ENCODE measurements at places on chromosomes 11 and 22.

GRCh38 chr11:119427279-119427678, 4.3 kb upstream of the THY1 start:
- DNase-seq: no peak

- DNase-seq: no peak
Measured at GRCh38 chr11:130535520-130535919, 87.1 kb downstream of the ADAMTS15 start.

DNA sequence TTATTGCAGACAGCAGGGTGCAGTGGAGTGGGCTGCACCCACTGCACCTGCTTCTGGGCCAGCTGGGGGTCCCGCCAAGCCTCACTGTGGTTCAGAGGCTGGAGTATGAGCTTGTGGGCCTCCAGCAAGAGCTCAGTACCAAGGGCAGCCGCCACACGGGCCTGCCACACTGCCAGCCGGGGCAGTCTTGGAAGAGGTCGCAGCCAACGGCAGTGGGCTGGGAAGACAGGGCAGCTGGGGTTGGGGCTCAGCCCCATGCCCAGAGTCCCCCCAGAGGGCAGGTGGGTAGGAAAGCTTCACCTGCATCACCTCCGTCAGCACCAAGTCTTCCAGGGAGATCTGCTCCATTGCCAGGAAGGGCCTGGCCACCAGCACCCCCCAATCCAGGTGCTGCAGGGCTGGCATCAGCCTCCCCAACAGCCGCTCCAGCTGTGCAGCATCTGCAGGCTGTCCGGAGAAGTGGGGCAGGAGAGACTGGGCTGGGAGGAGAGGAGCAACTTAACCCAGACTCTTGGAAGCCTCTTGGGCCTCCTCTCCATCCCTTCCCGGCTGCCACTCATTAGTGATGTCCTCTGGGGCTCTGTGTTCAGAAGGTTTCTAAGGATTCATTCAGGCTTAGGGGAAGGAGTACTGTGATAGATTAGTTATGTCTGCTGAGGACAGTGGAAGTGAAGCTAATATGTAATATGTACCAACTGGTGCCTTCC, 1.1 kb upstream of the GSTT4 start:
- no peak for DNase-seq

DNA sequence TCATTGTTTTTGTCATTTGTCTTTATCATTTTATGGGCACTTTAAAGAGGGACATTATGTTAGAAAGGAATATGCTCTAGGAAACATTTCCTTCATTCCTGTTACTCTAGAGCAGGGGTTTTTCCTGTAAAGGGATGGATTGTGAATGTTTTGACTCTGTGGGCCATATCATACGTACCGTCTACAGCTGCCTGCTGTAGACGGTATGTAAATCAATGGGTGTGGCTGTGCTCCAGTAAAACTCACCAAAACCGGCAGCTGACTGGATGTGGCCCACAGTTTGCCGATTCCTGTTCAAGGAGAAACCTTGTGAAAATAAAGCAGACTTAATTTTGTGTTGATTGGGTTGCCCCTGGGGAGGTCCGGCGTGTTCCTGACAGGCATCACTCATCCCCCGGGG, 7.3 kb downstream of the IGHMBP2 start:
- no peak for DNase-seq

- no peak for DNase-seq
Measured at GRCh38 chr22:40463683-40464082, 93.3 kb downstream of the SGSM3 start.

Data from activated CD4-positive, CD25-positive, alpha-beta regulatory T cell (primary cell).